ENCODE measurements at places on chromosomes 16 and 17. TPM values are rescaled to one million over a fixed set of nuclear protein-coding genes. Genes with fewer than 3 reads are reported as not detected.

GRCh38 chr16:75497558-75497957, 2.3 kb upstream of the CHST6 start:
- no peak for DNase-seq

DNA sequence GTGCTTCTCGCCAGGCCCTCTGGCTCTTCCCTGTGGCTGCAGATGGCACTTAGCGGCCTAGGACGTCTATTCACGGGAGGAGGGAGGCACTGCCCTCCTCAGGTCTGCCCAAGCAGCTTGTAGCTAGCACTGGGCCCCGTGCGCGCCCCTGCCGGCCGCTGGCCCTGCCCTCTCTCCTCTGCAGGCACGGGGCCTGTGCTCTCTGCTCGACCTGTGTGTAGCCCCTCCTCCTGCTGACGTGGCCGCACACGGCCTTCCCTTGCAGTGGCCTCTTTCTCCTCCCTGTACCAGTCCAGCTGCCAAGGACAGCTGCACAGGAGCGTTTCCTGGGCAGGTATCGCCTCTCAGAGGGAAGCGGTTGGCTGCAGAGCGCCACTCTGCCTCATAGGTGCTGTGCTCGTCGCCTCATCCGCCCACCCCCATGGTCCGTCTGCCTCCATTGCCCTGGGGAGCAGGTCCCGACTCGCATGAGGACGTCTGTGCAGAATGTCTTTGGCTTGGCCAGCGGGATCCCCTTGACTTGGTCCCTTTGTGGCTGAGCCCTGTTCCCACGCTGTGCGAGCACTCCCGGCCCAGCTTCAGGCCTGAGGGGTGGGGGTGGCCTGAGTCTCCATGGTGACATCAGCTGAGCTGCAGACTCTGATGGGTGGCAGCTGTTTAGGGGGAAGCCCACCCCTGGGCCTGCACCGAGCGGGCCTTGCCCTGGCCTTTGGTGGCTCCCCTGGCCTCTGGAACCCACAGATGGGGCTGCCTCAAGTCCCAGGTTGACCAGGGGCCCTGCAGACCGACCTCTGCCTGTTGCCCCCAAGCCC, 34.6 kb downstream of the TSC2 start:
- DNase-seq, result no peak

DNA sequence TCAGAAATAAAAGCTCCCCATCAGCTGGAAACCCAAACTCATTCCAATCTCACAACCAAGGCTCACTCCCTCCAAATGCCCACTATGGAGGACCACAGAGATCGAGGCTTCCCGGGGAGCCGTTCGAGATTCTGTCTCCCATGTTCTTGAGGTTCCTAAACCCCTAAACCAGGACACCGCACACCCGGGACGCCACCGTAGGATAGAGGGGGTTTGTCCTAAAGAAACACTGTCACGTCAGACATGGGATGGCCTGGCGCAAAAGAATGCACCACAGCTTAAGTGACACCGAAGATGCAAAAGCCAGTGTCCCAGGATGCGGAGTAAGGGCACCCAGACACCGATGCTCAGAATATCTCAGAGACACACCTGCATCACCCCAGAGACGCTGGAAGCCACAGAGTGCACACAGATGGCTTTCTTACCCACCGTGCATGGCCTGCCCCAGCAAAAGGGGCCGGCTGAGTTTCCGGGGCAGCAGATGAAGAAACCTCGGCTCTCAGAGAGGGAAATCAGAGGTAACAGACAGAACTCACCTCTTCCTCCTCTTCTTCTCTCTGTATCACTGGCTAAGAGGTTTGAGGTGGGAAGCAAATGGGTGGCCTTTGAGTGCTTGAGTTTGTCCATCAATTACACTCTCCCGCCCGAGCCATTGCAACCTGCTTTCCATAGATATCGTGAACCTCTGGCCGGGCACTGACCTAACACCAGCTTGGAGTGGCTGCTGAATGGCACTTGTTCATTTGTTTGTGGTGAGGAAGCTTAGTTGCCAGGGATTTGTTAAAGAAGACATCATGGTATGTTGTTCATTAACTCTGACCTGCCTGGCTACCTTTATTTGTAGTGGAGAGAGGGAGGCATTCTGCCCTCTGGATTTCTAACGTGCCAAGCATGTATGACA, 65.1 kb upstream of the TNRC6C start:
- no peak for DNase-seq

DNA sequence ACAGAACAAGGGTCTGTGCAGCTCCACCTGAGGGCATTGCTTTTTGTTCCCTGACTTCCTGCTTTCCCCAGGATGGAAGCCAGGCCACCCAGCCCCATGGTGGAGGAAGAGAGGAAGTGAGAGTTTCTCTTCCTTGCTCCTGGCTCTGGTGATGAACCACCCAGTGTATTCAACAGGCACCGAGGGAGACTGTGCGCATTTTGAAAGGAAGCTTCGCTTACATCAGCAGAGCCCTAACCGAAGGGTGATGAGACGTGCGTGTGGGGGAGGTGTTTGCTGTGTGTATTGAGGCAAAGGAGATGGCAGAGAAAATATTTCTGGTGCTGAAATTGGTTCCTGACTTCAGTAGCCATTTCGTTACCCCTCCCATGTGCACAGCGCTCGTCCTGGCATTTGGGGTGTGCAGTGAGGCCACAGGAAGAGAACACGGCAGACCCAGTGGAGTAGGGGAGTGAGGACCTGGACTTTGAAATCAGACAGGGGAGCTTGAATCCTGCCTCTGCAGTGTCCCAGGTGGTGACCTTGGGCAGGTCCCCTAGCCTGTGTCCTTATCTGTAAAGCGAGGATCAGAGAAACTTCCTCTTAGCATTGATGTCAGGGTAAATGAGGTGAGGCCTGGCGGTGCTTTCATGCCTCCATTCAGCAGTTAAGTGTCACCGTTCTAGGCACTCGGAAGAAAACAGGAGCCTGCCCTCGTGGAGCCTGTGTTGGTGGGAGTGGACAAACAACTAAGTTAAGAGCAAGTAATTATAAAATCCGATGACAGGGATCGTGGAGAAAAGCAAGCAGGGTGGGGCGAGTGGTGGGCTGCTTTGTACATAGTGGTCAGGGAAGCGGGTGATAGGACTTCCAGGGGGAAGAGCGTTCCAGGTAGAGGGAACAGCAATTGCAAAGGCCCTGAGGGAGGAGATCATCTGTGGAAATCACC, 7.4 kb downstream of the CMIP start:
- DNase-seq, result no peak

GRCh38 chr17:28552176-28552999, at the start of gene UNC119:
UNC119 (minus strand) TSS chr17:28552624; CDS start chr17:28552557, 67 bp downstream.
- no peak for DNase-seq

GRCh38 chr16:2022723-2023091, 3.1 kb downstream of the NPW start:
- no peak for DNase-seq

- no peak for DNase-seq
Measured at GRCh38 chr17:17403899-17404576, 72.8 kb upstream of the MED9 start.

DNA sequence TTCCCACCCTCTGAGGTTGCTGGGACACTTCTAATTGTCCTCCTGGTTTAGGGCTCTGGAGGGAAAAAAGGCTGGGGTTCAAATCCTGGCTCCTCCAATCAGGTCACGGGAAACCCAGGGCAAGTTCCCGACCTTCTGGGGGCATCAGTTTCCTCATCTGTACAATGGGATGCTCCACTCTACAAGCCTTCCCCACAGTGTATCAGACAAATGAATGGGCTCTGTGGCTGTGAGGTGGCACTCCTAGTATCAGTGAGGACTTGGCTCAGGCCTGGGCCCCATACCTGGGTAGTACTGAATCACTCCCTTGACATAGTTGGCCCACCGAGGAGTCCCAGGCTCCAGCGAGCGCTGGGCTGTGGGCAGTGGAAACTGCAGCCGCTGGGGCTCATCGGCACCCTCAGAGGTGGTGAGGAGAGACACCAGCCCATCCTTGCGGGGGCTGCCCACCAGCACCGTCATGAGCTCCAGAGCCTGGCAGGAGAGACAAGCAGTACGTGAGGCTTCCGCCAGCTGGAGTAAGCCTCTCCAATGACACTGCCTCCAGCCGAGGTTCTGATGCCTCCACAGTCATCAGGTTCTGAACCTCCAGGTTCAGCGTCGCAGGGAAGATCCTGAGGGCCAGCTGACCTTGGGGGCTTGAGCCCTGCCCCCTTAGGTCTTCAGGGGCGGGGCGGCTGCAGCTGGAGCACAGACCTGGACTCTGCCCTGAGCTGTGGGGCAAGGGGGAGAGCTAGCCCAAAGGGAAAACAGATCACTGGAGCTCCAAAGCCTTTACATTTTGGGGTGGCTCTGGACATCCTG, 1.2 kb downstream of the GALK1 start:
- no peak for DNase-seq

GRCh38 chr17:43515656-43516055, 30.5 kb downstream of the ETV4 start:
- DNase-seq, result no peak

GRCh38 chr16:1497014-1497598, 3.9 kb downstream of the TELO2 start:
- DNase-seq, result no peak

GRCh38 chr17:29240968-29241963, 5.4 kb upstream of the CRYBA1 start:
- DNase-seq, result peak; percentile 80

DNA sequence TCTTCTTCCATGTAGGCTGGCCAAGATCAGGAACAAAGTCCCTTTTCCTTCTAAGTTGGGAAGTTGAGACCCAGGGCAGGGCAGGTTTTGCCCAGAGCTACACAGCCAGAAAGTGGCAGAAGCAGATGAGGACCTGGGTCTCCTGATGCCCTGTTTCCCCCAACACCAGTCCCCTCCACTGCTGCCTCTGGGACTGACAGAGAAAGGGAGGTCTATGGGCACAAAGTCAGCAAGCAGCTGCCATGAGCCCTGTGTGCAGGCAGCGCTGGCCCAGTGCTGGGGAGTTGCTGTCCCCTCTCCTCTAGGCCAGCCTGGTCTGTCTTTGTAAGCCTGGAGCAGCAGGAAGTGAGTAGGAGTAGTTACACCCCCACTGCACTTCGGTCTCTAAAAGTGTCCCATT, 46.9 kb upstream of the NKD1 start:
- no peak for DNase-seq

- no peak for DNase-seq
Measured at GRCh38 chr16:80852261-80852872, 48.0 kb upstream of the CDYL2 start.

DNA sequence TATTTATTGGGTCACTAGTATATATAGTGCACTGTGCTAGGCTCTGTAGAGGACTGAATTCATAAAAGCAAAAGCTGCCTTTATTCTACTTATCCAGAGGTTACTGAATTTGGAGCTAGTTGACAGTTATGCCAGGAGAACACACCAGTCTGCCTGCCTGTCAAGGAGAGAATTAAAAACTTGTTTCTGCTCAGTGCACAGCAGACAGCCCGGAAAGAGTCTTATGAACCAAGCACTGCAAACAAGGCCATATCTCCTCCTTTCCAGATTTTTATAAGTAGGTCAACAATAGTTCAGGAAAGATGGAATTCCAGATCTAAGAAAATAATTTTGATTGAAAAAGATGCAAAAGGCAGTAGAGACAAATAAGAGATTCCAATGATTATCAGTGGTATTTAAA, 267.8 kb downstream of the CA10 start:
- no peak for DNase-seq

GRCh38 chr17:1119924-1120323, 59.9 kb downstream of the ABR start:
- DNase-seq, result no peak

DNA sequence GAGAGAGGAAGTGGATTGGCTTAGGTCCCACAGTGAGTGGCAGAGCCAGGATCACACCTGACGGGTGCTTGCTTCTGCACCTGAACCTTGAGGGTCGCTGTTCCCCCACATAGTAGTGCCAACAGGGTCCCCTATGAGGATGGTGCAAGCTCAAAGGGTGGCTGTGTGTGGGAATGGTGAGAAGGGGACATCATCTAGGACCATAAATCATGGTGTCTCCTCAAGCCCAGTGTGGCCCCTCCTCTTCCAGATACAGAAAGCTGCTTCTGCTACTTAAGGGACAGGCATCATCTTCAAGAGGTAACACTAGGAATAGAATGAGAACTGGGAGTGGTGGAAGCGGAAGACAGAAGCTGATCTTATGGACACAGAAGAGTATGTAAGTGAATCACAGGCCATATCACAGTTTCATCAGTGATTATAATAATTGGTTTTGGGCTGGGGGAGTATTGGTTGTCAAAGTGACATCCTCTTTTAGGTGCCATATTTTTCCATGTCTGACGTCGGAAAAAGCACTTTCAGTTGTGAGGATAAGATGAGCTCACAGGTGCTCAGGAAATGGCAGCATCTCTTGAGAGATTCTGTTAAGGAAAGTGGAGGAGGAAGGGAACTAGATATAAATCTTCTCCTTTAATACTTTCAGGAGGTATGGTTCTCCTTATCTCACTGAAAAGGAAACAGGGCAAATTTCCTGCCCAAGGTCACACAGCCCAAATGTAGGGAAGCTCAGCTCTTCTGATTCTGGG, 83.2 kb upstream of the HNF1B start:
- DNase-seq, result no peak

GRCh38 chr16:1180549-1181403, 27.9 kb downstream of the CACNA1H start:
- no peak for DNase-seq

DNA sequence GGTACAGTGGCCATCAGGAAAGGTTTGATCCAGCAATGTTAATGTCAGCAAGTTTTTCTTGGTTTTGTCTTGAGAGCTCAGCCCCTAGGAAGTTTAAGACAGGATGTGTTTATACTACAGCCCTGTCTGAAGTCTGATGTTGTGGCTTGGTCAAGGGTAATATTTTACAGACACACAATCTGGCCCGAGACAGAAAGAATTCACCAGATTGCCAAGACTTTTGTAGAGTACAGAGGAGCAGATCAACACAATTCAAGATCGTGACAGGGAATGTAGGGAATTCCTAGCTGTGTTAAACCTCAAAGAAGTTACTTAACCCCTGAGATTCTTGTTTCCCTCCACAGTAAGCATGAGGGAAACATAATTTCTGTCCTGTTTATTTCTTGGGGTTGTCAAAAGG, 63.1 kb downstream of the SHISA9 start:
- DNase-seq, result no peak

GRCh38 chr17:41060052-41060604, at the start of gene KRTAP2-3:
KRTAP2-3 (minus strand) TSS chr17:41060114; CDS start chr17:41060050, 64 bp downstream.
- DNase-seq, result peak; percentile 45

DNA sequence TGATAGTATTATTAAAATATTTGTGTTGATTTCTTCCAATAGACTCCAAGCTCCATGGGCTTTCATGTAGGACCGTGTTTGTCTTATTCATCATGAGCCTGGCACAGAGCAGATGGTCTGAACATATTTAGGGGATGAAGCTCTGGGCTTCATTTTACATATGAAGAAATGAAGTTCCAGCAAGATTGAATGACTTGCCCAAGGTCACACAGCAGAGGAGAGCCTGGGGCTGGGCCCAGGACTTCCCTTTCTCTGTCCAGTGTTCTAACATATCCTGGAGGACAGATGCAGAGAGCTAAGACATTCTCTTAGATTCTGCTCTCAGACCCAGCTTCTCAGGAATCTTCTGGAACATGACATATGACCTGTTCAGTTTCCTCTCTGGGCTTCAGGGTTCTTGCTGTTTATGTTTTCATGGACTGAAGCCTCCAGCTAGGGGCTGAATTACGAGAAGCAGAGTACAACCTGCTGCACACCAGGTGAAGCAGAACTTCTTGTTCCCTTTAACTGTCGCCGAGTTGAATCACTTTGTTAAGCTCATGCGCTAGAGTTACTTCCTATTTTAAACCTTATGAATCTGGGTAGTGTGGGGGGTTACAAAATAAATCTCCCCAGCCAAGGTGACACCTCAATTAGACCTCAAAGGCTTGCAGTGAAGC, 53.6 kb downstream of the GPRC5B start:
- no peak for DNase-seq

- DNase-seq, result no peak
Measured at GRCh38 chr17:386141-386876, 33.7 kb upstream of the RPH3AL start.

- no peak for DNase-seq
Measured at GRCh38 chr16:3953728-3954410, 73.4 kb upstream of the CREBBP start.

The FBXW10B gene
- total RNA-seq, result 0.54 TPM

The FBXL16 gene
- total RNA-seq, result 28.0 TPM

The ELMO3 gene
- total RNA-seq, result 2.0 TPM

Measured in Panc1 (cell line).